Aorta (tissue), 5 donors: ENCODE measurements at places on chromosomes 16 and 17.

- DNase-seq: no peak
Observed at GRCh38 chr17:74326506-74326905, 480 bp downstream of the KIF19 start.

DNA sequence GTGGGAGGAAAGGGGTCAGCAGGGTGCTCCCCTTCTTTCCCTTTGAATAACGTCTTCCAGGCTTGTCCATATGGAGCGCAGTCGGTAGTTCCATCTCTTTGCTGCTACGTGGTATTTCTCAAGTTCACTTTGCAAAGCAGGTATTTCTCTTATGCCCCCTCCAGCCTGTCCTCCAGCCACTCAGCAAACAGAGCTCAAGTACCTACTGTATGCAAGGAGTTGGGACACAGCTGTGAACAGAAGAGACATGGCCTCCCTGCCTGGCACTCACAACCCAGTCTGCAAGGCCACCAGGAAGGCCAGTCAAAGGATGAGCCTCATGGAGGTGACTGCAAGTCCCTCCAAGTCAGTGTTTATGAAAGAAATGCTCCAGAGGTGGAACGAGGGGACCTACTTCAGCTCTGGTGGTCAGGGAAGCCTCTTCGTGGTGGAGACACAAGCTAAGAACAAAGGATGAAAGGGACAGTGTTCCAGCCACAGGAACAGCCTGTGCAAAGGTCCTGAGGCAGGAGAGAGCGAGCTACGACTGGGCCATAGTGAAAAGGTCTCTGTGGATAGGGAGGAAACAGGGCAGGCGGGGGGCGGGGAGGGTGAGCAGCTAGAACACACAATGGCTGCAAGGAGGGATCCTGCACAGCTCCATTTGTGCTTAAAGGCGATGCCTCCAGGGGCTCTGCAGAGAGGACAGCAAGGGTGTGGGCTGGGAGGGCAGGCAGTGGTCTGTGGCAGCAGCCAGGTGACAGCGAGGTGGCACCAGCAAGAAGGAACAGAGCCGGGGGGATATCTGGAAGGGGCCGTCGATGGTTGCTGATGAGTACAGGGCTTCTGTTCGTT is 32.6 kb downstream of the PPL start:
- no peak for DNase-seq

DNA sequence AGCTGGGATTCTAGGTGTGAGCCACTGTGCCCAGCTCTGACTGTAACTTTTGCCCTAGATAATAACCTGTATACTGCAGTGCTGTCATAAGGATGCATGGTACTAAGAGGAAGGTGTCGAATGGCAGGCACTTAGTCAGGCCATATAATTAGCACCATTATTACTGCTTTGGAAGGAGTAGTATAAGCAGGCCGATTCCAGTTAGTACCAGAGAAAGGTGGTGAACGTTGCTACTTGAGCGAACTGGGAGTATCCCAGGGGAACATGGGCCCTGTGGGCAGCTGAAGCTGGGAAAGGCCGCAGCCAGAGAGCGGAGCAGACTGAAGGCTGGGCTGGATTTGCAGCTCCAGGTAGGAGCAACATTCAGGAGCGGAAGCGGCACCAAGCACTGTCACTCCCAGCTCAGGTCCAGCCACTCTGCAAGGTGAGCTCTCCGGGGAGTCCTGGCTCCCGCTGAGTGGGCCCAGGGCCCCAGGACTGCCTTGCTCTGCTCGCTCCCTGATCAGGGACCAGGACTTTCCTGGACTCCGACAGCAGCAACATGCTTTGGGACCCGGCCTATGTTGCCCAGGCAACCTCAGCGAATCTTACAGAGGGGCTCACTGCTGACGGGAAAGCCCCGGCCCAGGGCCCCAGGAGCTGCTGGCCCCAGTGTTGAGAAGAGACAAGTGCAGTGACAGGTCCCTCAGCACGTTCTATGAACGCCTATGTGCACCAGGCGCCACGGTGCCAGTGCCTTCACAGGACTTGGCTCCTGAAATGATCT is 28.6 kb downstream of the C16orf74 start:
- DNase-seq: no peak

- no peak for DNase-seq
Observed at GRCh38 chr16:59950431-59950830, 1216.3 kb upstream of the GOT2 start.
